ENCODE measurements at places on chromosomes 16 and 17.

DNA sequence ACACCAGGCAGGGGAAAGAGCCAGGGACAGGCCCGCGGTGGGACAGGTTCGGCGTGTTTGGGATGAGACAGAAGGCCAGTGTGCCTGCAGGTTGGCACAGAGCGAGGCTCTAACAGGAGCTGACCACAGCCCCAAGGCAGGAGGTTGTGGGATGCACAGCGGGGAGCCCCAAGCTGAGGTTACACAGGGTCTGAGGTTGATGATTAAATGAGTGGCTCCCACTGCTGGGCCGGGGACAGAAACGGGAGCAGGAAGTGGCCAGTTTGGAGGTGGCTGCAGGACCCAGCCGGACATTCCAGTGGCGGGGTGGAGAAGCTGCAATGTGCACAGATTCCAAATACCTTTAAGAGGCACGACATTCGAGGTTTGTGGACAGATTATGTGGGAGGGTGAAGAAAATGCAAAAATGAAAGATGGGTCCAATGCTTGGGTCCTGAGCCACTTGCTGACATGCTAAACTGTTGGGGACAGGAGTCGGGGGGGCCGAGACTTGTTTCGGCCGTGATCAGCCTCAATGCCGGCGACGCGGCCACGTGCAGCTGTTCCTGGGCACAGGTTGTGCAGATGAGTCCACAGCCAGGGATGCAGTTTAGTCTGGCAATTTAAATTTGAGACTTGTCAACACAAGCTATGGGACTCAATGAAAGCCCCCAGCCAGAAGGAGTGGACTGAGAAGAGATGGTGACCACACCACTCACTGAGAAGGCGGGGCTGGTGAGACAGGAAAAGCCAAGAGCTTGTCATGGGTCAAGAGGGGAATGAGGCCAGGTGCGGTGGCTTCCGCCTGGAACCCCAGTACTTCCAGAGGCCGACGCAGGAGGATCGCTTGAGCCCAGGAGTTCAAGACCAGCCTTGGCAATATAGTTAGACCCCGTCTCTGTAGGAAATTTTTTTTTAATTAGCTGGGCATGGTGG lies 8.7 kb downstream of the ENPP7 start:
- no peak for DNase-seq

- peak; percentile 79 for DNase-seq
These were observed 18.2 kb upstream of the ABCA10 start for GRCh38 chr17:69246726-69247375.

DNA sequence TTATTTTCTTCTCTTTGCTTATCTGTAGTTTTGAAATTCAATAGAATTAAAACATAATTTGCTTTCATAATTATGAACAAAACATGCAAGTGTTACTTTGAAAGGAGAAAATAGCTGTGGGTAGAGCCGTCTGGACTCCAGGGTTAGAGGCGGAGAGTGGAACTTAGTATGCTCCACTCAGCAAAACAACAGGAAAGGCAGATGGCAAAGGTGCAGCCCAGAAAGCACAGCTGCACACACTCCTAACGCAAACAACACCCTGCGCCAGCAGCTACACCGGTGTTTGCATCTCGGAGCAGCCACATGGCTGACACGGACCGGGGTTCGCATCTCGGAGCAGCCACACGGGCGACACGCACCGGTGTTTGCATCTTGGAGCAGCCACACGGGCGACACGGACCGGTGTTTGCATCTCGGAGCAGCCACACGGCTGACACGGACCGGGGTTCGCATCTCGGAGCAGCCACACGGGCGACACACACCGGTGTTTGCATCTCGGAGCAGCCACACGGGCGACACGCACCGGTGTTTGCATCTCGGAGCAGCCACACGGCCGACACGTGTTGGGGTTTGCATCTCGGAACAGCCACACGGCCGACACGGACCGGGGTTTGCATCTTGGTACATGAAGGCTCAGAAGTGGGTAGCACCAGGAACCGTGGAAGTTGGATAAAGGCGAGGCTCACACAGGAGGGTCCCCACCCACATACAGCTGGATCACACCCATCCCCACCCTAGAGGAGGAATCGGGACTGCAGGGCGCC lies 12.2 kb upstream of the CAPN15 start:
- no peak for DNase-seq

DNA sequence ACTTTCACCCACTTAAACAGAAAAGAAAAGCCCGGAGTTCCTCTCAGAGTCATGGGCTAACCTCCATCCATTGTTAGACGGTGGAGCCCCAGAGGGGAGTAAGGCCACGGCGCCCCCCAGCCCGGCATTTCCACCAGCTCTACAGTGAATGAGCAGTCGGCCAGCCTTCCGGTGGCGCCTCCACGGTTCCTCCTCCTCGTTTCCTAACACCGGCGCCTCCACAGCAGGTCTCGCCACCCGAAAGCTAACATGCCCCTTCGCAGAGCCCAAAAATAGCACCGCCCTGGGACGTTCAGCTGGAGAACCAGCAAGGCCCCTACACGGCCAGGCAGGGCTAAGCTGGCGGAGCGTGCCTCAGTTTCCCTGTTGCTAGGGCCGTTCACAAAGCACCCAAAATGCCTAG lies 858 bp downstream of the MMD start:
- peak; percentile 73 for DNase-seq

DNA sequence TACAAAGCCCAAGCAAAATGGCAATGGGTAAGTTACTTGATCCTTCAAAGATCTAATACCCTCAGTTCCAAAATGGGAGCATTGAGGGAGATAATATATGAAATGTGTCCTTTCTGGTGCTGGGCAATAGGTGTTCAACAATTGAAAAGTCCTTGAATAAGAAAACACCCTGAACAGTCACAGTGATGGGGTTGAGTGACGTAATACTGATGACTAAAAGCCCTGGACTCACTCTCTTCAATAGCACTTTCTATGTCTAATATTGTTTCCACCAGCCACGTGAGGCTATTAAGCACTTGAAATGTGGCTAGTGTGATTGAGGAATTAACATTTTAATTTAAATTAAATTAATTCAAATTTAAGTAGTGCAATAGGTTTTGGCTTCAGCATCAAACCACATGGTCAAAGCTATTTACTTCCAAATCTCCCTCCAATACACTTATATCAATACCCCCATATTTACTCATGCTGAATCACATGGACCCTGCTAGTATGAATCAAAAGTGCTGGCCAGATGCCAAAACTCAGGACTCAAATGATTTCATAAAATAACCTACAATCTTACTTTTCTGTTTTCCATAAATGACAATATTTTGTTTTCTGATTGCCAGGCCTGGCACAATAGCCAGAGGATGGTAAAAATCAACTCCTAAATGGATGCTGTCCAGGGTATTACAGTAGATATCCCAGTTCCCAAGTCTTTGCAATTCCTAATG lies 516.2 kb downstream of the HAPSTR1 start:
- no peak for DNase-seq

DNA sequence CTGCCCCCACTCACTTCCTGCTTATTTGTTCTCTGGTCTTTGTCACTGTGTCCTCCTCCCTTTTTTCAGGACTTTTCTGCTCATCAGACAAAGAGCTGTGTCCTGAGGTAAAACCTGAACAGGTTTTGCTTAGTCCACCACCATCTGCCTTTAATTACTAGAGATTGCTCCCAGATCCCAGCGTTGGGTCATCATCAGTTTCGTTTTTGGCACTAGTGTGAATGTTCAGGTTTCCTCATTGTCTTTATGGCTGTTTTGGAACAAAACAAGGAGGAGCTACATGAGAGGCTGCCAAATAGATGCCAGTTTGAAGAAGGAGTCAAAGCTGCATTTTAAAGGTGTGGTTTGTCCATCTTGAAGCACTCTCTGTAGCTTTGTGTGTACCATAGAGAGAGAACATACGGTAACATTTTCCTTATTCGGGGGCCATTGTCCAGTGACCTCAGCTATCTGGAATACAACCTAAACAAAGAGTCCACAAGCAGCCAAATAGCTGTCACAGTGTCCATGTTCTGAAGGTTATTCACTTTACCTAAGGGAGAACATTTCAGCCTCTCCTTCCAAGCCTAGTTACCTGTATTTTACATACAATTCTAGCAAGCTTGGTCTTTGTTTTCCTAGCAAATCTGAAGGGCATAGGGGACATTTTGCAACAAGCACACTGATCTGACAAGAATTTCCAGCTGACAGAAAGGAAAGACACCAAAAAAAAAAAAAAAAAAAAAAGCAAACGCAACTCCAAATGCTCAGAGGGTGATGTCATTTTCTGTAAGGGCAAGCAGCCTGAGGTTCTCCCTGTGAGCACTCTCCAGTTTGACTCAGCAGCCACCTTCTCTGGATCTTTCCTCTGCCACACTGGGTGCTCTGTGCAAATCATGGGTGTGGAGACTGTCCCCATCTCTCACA lies 196.1 kb downstream of the NTN1 start:
- DNase-seq, result no peak

- no peak for DNase-seq
These were observed 9.2 kb downstream of the STXBP4 start for GRCh38 chr17:54977744-54978143.

Data from suppressor macrophage treated with lipopolysaccharide for 1 hour (primary cell).